ENCODE measurements at places on chromosomes 13 and 19. TPM values are rescaled to one million over a fixed set of nuclear protein-coding genes. Genes with fewer than 3 reads are reported as not detected.

- peak; percentile 94 for DNase-seq
Measured at GRCh38 chr19:7705387-7706187, 3.7 kb upstream of the FCER2 start.

GRCh38 chr13:85993567-85993966, 194.3 kb upstream of the SLITRK6 start:
- DNase-seq: no peak

DNA sequence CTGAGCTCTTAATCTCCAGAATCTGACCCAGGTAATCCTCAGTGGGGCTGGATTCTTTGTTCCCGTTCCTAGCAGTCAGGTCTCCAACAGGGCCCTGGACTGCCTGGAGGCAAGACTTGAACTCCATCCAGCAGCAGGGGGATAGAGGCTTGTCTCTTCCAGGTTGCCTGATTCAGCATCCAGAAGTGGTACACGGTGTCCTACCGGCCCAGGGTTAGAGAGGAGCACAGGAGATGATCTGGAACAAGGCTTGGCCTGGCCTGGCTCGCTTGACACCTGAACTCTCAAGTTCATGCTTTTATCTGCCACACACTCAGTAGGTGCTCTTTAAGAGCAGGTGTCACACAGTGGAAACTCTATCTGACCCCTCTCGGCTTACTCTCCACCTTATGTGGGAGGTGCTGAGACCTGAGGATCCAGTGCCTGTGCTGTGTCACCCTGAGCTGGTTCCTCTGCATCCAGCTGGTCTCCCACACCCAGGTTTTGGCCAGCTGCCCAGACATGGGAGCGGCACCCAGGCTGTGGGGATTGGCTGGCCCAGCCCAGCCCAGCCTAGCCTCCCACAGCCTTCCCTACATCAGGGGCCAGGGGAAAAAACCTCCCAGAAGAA, at the start of gene CYP4F3:
Gene CYP4F3, plus strand, starts transcription at position 604 of the 610 bp plus-strand sequence. CDS start 519 bp downstream, outside the sequence.
- DNase-seq: no peak

DNA sequence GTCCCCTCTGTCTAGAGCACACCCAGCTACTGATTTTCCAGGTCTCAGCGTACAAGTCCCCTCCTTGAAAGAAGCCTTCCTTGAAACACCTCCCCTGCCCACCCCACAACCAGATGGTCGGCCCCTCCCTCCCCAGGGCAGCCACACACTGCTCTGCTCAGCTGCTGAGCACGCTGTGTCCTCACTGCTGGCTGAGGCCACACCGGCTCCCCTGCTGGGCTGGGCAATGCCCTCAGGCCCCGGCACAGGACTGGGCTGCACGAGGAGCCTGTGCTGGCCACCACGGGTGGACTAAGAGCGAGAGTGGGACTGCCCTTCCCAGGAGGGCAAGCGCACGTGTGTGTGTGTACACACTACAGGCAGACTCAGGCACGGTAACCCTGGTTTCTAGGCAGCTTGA, 11.8 kb upstream of the RSPH6A start:
- DNase-seq: no peak

- DNase-seq: no peak
Measured at GRCh38 chr13:111898956-111899713, 167.8 kb upstream of the SOX1 start.

DNA sequence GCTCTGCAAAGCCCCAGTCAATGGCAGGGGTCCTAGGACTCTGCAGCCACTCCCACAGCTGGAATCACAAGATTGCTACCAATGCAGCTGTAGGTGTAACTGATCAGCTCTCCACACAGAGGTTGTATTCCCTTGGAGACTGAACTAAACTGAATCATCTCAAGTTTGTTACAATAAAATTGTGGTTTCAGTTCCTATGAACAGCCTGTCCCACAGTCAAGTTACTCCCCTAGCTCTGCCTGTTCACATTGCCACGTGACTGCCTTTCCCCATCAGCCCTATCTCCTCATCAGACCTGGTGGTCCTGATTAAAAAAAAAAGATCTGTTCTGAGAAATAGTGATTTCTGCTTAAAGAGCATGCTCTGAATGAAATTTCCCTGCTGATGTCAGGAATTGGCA, 287.9 kb upstream of the NBEA start:
- DNase-seq: no peak

- DNase-seq: no peak
Measured at GRCh38 chr19:42469311-42470235, 26.8 kb upstream of the CXCL17 start.

DNA sequence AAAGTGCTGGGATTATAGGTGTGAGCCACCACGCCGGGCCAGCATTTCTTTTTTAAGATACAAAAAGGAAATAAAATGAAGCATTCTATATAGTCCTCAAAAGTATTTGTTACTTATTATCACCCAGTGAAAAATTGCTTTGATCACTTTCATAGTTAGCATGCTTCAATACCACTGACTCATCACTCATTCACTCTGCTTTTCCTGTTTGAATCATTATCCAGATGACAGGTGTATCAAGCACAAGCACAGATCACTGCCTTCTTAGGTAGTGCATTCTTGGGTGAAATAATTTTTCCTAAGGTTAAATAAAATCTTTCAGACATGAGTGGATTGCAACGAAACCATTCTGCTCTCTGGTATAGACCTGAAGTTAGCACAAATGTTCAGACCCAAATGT, 35.8 kb upstream of the SPART start:
- no peak for DNase-seq

DNA sequence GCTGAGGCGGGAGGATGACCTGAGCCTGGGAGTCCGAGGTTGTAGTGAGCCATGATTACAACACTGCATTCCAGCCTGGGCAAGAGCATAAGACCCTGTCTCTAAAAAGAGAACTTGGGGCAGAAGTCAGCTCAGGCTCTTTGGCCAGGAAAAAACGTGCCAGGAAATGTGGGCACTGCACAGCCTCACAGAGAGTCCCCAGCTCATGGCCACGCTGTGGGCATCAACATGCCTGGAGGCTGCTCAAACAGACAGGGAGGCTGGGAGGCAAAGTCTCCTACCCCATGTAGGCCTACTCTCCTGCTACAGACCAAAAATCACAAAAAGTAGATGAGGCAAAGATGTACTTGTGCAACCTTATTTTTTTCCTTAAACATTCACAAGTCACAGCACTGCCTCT, 49.4 kb downstream of the PEPD start:
- no peak for DNase-seq

GRCh38 chr19:31167690-31168089, 181.5 kb downstream of the TSHZ3 start:
- no peak for DNase-seq

GRCh38 chr19:3289971-3290569, 65.6 kb downstream of the CELF5 start:
- no peak for DNase-seq

DNA sequence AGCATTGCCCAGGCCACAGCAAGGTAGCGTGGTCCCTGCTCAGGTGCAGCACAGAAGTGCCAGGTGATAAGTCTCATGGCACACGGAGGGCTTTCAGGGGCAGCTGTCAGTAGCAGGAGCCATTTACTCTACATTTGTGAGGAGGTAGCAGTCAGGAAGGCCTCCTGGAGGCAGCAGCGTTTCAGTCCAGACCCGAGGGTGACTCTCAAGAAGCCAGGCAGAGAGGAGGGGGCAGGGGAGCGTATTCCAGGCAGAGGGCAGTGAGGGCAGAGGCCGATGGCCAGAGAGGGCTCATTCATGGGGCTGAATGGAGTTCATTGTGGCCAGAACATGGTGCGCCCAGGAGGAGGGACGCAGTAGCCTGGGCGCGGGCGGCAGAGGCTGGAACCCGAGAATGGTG, 8.9 kb downstream of the PIAS4 start:
- no peak for DNase-seq

DNA sequence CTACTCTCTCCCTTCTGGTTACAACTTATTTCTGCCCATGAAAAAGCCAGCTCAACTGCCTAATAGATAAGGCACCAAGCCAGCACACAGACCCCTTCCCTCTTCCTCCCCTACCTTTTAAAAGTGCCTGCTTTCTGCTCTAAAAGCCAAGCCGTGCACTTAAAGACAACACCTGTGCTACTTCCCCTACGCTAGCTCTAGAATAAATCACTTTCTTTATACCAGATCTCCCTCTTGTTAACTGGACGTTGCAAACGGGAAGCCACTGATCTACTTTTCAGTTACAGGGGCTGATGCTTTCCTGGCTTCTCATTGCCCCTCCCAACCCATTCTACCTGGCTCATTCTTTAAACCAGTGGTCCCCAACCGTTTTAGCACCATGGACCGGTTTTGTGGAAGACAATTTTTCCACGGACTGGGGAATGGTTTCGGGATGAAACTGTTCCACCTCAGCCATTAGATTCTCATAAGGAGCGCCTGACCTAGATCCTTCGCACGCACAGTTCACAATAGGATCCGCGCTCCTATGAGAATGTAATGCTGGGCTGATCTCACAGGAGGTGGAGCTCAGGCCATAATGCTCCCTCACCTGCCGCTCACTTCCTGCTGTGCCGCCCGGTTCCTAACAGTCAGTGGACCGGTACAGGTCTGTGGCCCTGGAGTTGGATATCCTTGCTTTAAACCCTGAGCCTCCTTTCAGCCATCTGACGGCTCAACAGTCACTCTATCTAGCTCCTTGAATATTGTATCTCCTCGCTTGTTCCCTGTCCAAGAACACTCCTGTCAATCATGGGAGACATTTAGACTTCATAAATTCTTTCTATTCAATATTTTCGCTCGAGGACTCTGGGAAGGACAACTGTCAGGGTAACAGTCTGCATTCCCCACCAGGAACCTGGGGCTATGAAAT, 841 bp upstream of the ZNF223 start:
- DNase-seq: peak; percentile 36

DNA sequence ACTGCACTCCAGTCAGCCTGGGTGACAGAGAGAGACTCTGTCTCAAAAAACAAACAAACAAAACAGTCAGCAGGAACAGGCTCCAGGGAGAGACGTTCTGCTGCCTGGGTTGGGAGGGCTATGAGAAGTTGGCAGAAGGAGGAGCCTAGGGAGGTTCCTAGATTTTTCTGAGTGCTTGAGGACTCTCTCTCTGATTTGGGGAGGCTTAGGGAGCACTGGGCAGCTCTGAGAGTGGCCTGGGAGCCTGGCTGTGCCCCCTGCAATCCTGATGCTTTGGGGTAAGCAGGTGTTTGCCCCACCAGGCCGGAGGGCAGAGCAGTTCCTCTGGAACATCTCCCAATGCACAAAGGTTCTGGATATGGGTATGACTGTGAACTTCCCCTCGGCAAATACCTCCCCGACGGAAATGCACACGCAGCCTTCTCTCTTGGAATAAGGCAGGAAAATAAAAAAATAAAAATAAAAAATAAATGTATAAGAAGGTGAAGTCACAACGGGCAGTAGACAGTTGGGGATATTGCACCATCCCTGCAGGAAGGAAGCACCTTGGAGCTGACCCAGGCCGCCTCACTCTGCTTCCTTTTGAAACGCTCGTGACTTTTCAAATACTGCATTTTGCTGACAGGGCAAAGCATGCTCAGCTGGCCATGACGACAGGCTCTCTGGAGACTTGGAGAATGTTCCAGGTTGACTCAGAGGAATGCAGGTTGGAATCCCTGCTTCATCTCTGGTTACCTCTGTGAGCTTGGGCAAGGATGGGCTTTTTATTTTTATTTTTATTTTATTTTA, 26.5 kb upstream of the HOMER3 start:
- no peak for DNase-seq

DNA sequence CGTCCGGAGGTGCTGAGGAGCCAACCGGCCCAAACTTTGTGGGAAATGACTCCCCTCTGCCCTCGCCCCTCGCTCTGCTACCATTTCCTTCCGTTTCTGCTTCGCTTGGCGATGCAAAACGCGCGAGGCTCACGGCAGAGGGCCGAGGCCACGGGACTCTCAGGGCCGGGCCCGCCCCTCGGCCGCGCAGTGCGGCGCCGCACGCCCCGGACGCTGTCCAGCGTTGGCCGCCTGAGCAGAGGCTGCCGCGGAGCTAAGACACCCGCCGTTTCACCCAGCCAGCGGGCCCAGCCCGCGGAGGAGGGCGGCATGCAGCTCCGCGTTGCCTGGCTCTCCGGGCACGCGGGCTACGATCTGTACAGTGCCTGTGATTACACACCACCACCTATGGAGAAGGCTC, 2.1 kb upstream of the ZNF578 start:
- no peak for DNase-seq

GRCh38 chr19:29299416-29300380, 86.7 kb upstream of the UQCRFS1 start:
- no peak for DNase-seq

DNA sequence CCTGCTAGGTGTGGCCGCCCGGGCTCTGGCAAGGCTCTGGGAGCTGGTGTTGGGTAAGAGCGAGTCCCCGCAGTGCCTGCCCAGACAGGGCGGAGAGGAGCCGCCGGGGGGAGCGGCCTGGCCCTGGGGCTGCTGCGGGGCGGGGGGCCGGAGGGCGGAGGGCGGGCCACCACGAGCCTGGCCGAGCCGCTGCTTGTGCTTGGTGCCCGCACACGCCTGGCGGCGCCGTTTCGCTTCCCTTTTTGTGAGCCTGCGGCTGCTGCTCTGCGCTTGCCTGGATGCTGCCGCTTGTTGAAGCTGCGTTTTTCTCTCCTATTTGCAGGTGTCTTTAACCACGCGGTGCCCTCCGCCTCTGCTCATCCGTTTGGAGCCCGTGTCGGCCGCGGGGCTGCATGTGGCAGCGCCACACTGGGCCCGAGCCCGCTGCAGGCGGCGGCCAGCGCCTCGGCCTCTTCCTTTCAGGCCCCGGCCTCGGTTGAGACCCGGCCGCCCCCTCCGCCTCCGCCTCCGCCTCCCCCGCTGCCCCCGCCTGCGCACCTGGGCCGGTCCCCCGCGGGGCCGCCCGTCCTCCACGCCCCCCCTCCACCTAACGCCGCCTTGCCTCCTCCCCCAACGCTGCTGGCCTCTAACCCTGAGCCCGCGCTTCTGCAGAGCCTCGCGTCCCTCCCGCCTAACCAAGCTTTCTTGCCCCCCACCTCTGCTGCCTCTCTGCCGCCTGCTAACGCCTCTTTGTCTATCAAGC, 8.5 kb downstream of the PLEKHJ1 start:
- DNase-seq: peak; percentile 80

- DNase-seq: no peak
Measured at GRCh38 chr19:19654441-19654840, 9.0 kb downstream of the ATP13A1 start.

DNA sequence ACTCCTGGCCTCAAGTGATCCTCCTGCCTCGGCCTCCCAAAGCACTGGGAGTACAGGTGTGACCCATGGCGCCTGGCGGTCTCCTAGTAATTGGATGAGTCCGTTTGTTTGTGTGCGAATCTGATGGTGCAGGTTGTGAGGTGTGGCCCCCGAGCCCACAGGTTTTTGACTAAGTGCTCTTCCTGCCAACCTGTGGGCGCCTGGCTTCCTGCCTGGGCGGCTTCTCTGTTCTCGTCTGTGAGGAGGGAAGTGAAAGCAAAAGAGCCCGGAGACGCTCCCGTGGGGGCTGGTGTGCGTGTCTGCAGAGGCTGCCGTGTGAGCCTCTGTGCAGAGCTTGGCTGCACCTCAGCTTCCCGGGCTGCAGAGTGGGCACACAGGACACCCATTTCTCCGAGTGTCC, 10.0 kb downstream of the ARHGAP45 start:
- peak; percentile 95 for DNase-seq

- DNase-seq: no peak
Measured at GRCh38 chr13:47170971-47171370, 274.1 kb upstream of the HTR2A start.

GRCh38 chr19:33683881-33684537, 62.3 kb downstream of the CHST8 start:
- no peak for DNase-seq

Gene ZNF625
- 9.8 TPM for total RNA-seq

Gene FUT3
- not detected for total RNA-seq

Gene ZNF528
- total RNA-seq: 71.8 TPM

Gene CPB2
- total RNA-seq: not detected

Gene C5AR2
- total RNA-seq: 0.58 TPM

Gene IQCN
- total RNA-seq: 63.6 TPM

Gene KLK7
- total RNA-seq: not detected

Gene FCAR
- not detected for total RNA-seq

Gene MTUS2
- total RNA-seq: not detected

Gene CEACAM4
- not detected for total RNA-seq
